ENCODE measurements at places on chromosomes 5 and 9.

- DNase-seq = no peak
Measured at GRCh38 chr5:131396015-131396414, 132.2 kb downstream of the CDC42SE2 start.

DNA sequence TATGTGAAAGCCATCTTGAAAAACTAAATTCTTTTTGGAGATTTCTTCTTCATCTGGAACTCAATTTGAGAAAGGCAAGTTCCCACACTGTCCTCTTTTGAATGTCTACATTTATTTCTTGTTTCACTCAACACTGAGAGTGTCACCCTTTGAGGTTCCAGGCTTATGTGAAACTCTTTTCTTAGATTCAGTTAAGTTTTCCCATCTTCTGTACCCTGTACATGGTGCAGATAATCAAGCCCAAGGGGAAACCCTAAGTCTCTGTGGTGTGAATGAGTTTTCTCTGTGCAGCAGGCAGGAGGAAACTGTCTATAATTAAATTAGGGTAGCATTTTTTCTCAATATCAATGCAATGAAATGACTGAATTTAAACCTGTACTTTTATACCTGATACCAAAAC, 72.3 kb upstream of the PRLR start:
- peak; percentile 16 for DNase-seq

- no peak for DNase-seq
Measured at GRCh38 chr5:178398901-178399700, 166.5 kb upstream of the PHYKPL start.

DNA sequence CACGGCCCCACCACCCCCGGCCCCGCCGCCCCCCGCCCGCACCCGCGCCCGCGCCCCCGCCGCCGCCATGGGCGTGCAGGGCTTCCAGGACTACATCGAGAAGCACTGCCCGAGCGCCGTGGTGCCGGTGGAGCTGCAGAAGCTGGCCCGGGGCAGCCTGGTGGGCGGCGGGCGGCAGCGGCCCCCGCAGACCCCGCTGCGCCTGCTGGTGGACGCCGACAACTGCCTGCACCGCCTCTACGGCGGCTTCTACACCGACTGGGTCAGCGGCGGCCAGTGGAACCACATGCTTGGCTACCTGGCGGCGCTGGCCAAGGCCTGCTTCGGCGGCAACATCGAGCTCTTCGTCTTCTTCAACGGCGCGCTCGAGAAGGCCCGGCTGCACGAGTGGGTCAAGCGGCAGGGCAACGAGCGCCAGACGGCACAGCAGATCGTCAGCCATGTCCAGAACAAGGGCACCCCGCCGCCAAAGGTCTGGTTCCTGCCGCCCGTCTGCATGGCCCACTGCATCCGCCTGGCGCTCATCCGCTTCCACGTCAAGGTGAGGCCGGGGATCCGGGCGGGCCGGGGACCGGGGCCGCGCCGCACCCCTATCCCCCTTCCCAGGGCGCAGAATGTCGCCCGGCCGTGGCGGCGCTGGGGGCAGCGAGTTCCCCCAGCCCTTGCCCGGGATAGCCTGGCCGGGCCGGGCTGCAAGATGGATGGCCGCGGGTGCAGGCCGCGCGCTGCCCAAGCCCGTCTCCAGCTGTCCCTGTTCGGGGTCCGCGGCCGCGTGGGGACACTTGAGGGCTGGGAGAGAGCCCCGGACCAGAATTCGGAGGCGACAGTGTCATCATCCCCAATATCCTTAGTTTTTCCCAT, 594 bp downstream of the FAM120A start:
- DNase-seq = peak; percentile 52

GRCh38 chr9:31744589-31744988, 639.9 kb upstream of the ACO1 start:
- no peak for DNase-seq

- peak; percentile 58 for DNase-seq
Measured at GRCh38 chr5:68149189-68149588, 66.4 kb upstream of the PIK3R1 start.

DNA sequence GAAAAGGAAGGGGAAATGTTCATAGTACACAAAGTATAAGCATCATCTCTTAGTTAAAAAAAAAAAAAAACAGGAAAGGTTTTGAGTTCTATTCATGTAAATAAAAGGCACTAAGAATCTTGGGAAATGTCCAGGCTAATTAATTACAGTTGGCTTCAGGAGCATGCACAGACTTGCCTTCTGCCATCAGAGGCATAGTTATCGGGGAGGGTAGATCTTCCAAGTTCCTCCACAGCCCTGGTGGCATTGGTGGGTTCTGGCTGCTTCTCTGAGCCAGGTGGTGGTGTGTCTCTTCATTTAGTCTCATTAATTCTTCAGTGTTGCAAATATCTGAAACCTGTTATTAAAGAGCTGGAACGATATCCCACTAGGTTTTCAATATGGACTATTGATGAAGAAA, 85.2 kb downstream of the TMEM252 start:
- no peak for DNase-seq

- no peak for DNase-seq
Measured at GRCh38 chr5:36889264-36889663, 12.7 kb downstream of the NIPBL start.

DNA sequence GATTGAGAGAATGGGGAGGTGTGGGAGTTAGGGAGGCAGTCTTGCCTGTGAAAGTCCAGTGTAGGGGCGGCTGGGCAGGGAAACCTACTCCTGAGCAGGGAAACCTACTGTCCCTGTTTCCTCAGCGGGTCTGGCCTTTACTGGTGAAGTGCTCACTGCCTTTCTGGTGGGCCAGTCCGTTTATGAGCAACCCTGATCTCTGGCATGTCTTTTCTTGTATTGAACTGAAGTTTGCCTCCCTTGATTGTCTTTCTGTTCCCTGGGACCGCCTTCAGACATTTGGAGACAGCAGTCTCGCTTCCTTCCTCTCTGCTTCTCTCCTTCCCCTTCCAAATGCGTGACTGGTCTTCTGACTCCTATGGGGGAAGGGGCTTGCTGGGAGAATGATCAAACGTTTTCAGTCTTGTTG, 2.9 kb downstream of the SNX18 start:
- peak; percentile 56 for DNase-seq

- no peak for DNase-seq
Measured at GRCh38 chr5:65718576-65719310, 3.2 kb downstream of the SGTB start.

DNA sequence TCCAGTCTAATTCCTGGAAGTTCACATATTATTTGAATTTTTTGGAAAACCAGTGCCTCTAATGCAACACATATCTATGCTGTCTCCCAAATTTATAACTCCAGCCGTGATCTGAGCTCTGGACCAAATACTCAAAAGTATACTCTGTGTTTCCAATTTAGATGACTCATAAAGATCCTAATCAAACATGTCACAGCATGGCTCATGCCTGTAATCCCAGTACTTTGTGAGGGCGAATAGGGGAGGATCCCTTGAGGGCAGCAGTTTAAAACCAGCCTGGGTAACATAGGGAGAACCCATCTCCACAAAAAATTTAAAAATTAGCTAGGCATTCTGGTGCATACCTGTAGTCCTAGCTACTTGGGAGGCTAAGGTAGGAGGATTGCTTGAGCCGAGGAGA, 388.0 kb downstream of the CDH12 start:
- no peak for DNase-seq

DNA sequence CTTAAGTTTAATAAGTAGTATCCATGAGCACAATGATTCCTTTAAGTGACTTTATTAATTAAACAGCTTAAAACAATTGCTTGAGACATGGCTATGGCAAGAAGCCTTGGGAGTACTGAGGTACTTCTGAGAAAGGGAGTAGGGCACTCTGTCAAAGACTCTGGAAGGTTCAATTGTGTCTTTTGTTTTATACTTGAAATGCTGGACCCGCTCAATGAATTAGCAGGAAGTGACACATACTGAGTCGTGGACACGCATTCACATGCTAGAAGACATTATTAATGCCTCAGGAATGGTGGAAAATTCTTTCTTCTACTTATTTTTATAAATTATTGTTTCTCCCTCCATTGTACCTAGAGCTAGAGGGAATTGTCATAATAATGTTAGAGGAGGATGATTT, 347.3 kb upstream of the ZNF608 start:
- no peak for DNase-seq

GRCh38 chr5:148335259-148335658, at the start of gene SPINK9:
SPINK9 (plus strand) TSS chr5:148335559; CDS start chr5:148335614, 55 bp downstream.
- DNase-seq = no peak

GRCh38 chr9:18347386-18348082, 126.4 kb upstream of the ADAMTSL1 start:
- DNase-seq = no peak

GRCh38 chr5:119079318-119079921, 8.5 kb downstream of the DMXL1 start:
- DNase-seq = no peak

DNA sequence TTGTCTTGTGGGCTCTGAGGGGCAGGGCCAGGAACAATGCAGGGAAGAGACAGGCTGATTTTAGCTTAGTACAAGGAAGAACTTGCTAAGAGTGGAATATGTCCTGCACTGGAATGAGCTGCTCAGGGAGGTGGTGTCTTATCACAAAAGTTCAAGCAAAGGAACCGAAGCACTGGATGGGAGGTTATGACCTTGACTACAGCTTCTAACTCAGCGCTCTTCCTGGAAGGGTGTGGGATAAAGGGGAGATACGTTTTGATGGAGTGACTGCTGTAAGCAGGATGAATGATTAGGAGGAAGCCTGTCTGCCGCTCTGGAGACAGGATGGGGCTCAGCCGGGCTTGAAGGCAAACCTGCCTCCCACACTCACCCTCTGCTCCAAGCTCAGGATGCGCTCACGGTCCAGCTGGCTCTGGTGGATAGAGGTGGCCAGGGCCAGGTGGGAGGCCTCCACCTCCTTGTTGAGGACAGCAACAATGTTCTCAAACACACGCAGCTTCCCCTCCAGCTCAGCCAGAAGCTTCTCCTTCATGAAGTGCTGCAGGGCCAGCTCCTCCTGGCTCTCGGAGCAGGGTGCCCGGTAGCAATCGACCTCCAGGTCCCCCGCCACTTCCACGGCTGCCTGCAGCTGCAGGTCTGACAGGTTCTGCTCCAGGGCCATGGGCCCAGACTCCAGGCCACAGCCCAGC, 13.5 kb downstream of the TRAF1 start:
- DNase-seq = no peak

DNA sequence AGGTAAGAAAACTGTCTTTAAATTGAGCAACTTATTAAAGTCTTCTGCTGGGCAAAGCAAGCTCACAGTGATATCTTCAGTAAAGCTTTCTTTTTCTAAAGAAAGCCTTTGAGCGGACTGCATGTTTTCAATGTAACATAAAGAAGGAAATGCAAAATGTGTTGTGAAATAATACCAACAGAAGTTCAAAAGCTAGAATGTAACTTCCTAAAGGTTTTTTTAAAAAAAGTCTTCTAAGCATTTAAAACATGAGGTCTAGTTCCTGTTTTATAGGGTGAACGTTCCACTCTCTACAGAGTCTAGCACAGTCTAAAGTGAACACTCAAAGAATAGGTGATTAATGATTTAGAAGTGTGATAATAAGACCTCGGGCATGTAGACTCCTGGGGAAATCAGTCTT, 62.9 kb downstream of the DENND1A start:
- peak; percentile 9 for DNase-seq

GRCh38 chr5:133225671-133226152, 173.9 kb downstream of the HSPA4 start:
- DNase-seq = peak; percentile 95

- DNase-seq = no peak
Measured at GRCh38 chr9:87742813-87743428, 17.0 kb downstream of the CTSL start.

- DNase-seq = no peak
Measured at GRCh38 chr5:104353371-104353770, 790.8 kb upstream of the NUDT12 start.

GRCh38 chr5:129951039-129951438, 46.8 kb downstream of the CHSY3 start:
- DNase-seq = no peak

DNA sequence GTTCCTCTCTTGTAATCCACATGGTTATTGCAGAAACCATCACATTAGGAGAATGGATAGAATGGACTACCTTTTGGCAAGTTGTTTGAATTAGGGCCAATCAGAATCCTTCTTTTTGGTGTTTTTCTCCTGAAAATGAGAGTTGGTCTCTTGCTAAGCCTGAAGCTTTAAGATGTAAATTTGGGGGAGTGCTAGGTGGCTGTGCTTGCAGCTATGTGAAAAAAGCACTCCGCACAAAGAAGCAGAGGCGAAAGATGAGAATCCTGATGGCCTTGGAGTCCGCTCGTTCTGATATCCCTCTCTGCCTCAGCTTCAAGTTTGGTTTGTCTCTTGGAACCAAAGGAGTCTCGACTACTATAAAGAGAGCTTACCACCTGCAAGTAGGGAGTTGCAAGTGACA, 63.6 kb downstream of the INIP start:
- no peak for DNase-seq

DNA sequence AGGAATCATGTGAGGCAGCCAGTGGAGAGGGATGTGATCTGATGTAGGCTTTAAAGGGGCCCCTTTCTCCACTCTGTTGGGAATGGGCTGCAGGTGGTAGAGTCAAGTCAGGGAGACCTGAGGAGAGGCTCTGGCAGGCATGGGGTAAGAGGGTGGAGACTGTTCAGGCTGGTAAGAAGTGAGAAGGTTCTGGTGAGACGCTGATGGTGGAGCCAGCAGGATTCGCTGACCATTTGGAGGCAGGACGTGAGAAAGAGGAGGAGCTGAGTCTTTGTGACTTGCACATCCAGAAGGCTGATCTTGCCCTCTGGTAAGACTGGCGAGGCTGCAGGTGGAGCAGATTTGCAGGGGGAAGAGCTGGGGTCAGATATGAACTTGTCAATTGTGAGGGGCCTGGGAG, 248.0 kb downstream of the NSG2 start:
- no peak for DNase-seq

GRCh38 chr9:72864327-72864726, 88.5 kb downstream of the ALDH1A1 start:
- no peak for DNase-seq

- DNase-seq = no peak
Measured at GRCh38 chr9:83434254-83434653, 103.9 kb downstream of the FRMD3 start.

DNA sequence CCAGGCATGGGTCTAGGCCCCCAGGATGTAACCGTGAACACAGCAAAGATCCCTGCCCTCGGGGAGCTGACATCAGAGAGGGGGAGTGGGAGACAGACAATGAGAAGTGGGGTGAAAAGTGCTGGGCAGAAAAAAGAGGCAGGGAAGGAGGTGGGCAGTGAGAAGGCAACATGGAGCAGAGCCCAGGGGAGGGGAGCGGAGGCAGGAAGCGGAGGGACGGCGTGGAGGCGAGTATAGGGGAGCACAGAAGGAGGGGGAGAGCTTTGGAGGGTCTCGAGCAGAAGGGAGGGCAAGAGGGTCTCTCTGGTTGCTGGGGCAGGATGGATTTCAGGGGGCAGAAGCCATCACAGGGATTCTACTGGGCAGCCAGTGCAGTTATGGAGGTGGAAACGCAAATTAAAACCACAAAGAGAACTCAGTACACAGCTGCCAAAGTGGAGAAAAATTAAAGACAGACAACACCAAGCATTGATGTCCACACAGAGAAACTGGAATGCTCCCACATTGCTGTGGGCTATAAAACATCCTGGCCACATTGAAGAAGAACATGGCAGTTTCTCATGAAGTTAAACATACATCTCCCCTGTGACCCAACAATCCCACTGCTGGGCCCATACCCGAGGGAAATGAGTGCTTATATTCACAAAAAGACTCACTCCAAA, 21.1 kb upstream of the LAMC3 start:
- no peak for DNase-seq
